Body of pancreas (tissue), 4 donors: ENCODE measurements at places on chromosomes 3 and 15. TPM values are rescaled to one million over a fixed set of nuclear protein-coding genes. Genes with fewer than 3 reads are reported as not detected.

SLC33A1 gene
- 42.2 TPM for total RNA-seq

POC1A gene
- total RNA-seq = 3.3 TPM

RBPMS2 gene
- total RNA-seq = 0.33 TPM

NR1I2 gene
- total RNA-seq = not detected

XIRP1 gene
- total RNA-seq = not detected

SLC28A1 gene
- 0.26 TPM for total RNA-seq

STRIT1 gene
- total RNA-seq = not detected
